GM19239 (cell line): ENCODE measurements at places on chromosomes 11 and 22.

DNA sequence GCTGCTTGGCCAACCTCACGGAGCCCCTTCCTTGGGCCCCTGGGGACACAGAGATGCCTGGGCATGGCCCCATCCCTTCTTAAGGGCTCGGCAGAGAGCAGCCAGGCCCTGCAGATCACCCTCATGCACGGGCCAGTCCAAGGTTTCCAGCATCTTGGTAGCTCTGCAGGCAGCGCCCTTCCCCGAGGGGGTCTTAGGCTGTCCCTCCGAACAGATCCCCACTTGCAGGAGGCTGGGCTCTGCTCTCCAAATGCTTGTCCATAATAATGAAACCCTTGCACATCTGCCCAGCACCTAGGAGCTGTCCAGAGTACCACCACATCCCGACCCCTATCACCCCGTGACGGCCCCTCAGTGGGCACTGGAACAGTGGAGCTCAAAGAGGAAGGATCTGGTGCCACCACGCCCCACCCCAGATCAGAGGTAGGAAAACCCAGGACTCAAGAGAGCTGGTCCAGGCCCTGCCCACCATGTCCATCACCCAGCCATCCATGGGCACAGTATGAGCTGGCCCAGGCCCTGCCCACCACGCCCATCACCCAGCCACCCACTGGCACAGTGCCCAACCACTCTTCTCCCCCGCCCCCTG, 92.5 kb upstream of the PRR5 start:
- no peak for DNase-seq

DNA sequence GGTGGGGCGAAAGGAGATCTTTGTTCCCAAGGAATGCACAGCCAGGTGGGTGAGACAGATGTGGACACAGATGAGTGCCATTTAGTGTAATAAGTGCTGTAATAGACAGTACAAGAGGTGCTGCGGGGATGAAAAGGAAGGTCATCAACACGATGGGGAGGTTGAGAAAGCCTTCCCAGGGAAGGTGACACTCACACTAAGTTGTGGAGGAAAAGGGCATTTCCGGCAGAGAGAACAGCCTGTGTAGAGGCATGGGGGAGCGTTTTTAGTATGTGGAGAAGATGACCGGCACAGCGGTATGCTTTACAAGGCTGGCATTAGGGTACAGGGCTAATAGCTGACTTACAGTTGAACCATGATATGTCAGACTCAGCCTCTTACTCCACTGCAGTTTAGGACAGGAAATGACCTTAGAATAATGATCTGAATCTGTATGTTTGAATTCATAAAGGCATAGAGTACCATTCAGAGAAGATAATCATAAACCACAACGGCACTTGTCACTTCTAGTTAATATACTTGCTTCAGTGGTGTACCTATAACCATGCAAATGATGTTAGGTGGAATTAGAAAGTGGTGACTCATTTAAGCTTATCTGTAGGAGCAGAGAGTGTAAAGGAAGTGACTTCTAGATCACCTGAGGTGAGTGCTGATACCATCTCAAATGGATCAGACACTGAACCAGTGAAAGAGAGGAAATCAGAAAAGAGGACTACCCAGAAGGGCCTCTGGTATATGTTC, 60.6 kb downstream of the FAM83F start:
- no peak for DNase-seq

- no peak for DNase-seq
Observed at GRCh38 chr11:19326499-19326898, 85.8 kb upstream of the E2F8 start.

GRCh38 chr22:46214616-46215015, 35.5 kb downstream of the CDPF1 start:
- no peak for DNase-seq

DNA sequence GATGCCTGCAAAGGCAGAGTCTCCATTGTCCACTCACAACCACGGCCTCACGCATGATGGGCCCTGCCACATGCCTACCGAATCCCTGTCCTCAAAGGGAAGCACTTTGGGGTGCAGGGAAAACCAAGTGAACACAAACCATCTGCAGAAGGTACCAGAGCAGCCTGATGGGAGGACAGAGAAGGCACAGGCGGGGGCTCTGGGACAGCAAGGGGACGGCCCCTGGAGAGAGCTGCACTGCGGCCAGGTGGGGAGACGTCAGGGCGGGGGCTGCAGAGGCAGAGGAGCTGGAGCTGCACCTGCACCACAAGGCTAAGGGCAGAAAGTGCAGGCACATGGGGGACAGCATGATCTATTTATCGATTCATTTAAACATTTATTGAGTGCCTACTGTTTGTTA, 1056.0 kb downstream of the TBC1D22A start:
- no peak for DNase-seq

- DNase-seq: no peak
Observed at GRCh38 chr22:46001426-46002106, 24.6 kb upstream of the WNT7B start.

GRCh38 chr11:207863-208180, 314 bp downstream of the RIC8A start:
- peak; percentile 22 for DNase-seq

DNA sequence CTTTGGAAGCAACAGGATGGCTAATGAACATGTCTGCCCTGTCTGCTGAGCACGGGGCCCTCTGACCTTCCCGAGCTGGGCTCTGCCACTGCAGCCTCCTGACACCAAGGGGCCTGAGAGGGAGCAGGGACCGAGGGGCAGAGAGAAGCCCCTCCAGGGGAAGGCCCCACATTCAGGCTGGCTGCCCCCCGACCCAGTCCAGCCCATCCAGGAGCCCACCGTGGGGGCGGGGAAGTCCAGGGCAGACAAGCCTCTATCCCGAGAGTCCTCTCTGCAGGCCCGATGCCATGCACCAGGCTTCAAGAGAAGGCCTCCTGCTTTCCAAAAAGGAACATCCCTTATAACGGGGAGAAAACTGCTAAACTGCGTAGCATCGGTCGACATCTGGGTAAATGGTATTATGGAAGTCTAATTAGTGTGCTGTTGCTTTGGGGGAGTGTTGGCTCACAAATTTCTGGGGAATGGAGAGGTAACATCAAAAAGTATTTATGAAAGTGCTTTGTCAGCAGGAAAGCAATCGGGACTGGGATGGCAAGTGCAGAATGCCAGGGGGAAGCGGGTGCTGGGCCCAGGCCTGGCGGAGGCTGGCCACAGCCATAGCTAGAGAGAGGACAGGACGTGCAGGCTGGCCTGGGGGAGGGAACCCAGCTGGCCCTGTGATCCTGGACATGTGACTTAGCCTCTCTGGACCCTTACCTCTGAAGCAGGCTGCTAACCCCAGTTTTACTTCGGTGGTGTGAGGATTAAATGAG, 5.3 kb upstream of the SHISAL1 start:
- no peak for DNase-seq

GRCh38 chr11:12914400-12914912, 94.7 kb upstream of the RASSF10 start:
- peak; percentile 14 for DNase-seq

GRCh38 chr22:47808886-47809620, 1046.6 kb downstream of the TBC1D22A start:
- DNase-seq: no peak

- DNase-seq: peak; percentile 40
Observed at GRCh38 chr11:8327761-8328192, 64.1 kb upstream of the LMO1 start.

GRCh38 chr22:28247667-28248363, 328.8 kb upstream of the PITPNB start:
- DNase-seq: no peak

- DNase-seq: no peak
Observed at GRCh38 chr11:123478352-123478987, 48.4 kb downstream of the GRAMD1B start.

DNA sequence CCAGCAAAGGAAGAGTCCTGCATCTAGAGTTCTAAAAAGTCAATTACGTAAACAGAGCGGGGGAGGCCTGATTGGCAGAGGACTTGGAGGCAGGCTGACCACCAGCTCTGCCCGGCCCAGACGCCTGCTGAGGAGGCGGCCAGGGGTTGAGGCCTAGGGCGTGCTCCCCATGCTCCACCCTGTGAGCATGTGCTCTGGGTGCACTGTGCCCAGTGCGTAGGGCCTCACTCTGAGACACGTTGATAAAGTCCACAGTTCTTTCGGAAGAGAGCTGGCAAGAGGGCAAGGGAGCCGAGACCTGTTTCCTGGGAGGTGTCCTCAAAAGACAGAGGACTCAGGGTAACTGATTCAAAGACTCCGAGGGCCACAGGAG, 25.2 kb downstream of the GRIK4 start:
- no peak for DNase-seq

DNA sequence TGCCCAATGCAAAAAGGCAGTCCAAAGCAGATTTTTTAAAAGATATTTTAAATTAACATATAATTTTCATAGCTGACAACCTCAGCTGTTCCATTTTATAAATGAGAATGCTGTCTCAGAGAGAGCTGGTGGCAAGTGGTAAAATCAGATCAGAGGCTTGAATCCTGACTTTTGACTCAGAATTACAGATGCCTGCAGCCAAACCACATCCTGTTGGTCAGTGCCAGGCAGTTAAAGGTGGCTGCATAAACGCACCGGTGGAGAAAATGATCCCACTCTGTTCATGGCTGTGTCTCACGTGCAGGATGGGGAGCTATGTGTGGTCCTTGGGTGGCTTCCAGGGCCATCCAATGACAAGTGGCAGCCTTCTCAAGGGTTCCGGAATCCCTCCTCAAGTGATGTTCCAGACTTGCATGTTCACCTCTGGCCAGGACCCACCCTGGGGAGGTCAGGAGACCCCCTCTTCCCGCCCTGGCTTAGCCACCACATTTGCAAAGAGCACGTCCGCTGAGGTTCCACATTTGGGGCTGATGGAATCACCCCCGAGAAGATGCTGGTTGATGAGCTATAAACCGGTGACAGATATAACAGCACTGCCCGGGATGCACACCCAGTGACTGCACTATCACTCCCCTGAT, 155.5 kb downstream of the SHANK2 start:
- DNase-seq: no peak

GRCh38 chr11:5922749-5923426, 19.2 kb upstream of the OR56A3 start:
- DNase-seq: no peak

GRCh38 chr11:36308577-36308976, 12.5 kb downstream of the PRR5L start:
- no peak for DNase-seq

DNA sequence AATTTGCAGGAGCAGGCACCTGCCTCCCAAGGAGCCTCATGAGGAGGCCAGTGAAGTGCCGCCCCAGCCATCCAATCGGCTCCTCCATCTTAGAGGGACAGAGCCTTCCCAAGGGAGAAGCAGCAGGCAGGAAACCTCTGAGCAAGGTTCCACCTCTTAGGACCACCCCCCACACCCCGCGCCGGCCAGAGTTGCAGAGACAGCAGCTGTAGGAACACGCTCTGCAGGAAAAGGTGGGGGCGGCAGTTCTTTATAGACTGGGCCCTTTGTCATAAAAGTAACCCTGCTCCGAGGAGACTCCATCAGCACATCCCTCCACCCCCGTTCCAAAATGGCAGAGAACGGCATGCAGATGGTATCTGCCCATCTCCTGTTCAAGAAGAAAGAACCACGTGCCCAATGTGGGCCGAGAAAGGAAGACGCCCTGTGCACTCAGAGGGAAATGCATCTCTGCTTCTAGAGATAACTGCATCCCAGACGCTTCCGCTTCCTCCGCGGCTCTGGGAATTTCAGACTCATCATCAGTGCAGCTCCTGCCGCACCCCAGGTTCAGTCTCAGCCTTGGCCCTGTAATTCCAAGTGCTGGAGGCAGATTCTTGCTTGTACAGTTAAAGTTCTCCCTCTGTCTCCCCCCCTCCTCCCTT, 98.5 kb downstream of the SPATA19 start:
- DNase-seq: no peak

DNA sequence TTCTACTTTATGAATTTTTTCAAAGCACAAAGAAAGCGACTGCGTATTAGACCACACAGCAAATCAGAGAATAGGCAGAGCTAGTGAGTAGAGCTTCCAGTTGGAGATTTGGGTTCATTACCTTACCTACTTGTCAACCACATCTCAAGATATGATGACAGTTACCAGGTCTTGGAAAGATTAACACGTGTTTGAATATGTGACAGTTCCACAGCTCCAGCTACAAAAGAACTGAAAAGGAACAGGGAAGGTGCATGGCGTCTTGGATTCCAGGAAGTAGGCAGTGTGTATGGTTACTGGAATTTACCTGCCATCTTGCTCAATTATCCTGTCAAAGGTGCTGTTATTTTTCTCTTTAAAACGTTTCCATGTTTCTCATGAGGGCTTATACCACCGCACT, 5.3 kb downstream of the TIRAP start:
- DNase-seq: no peak

- DNase-seq: no peak
Observed at GRCh38 chr11:57662893-57663292, 5.0 kb upstream of the ZDHHC5 start.
